ENCODE measurements at places on chromosomes 6 and 20.

- no peak for DNase-seq
Measured at GRCh38 chr20:15113144-15113773, 775.8 kb upstream of the FLRT3 start.

GRCh38 chr6:45538641-45539547, 161.2 kb upstream of the SUPT3H start:
- no peak for DNase-seq

DNA sequence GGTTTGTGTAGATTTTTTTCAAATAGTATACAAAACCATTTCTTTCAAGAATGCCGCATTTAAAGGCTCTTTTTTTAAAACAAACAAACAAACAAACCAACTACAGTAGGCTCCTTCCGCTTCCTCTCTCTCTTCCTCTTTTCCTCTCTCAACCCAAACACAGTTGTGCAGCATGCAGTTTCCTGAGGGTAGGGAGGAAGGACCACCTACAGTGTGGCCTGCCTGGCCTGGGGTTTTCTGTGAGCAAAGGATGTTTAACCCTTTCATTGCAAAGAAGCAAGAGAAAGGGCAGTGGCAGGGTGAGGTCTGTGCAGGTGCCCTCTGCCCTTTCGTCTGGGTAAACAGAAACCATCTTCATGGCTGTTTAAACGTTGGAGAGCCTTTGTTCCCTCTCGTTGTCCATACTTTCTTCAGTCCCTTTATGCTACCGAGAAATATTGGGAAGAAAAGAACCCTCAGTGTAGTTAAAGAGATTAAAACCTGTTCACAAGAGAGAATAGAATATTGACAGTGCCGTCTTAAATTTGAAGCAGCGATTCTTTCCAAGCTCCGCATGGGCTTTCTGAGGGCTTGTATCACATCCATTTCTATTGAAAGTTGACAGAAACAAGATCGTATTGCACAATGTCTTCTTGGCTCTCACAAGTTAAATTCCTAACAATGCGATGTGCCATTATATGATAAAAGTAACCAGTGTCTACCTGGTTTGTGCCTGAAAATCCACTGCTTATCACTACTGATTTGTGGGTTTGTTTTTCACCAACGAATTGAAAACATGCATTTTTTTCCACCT, 215.5 kb upstream of the SNX9 start:
- DNase-seq, result no peak

DNA sequence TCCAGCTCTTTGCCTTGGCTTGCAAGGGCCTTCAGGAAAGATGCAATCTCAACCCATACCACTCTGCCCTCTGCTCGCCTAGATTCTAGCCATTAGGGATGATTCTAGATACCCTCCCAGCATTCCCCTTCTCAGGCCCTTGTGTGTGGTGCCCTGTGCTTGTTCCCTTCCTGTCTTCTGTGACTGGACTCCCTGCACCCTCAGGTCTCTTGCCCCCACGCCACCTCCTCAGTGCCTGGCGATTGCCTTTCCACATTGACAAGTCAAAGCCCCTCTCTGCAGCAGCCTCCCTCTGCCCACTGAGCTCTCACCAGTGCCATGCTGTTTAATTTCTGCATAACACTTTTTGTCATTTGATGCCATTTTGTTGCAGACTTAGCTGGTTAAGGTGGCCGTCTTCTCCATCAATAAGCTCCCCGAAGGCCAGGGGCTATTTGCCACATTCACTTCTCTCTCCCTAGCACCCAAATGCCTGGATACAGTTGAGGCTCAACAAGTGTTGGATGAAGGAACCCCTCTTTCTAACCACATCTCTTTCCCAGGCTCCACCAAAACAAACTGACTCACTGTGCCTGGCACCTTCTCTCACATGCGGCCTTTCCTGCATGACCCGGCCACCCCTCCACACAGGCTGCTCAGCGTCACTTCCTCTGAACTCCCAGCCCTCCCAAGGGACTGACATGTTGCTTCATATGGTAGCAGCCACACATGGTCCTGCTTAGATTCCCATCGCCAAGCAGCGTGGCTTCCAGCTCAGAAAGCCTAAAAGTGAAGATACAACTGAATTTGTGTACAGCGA, 4.6 kb upstream of the TXNDC5 start:
- DNase-seq, result no peak

DNA sequence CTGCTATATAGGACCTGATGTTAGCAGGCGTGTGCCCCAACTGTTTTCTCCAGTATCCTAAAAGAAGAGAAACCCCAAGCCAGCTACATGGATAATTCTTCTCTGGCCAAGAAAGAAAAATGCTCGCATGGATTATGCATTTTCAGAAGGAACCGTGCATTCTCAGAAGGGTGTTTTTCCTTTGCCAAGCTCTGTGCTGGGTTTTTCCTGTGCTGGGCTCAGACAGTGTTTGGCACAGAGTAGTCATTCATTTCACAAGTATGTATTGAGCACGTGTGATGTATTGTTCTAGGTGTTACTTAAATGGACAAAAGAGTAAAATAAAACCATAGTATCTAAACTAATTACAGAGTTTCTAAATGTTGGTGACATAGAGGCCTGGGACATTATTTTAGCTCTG, 62.7 kb upstream of the ZNF133 start:
- no peak for DNase-seq

- DNase-seq, result peak; percentile 75
Measured at GRCh38 chr20:46022411-46023147, 6.4 kb upstream of the SLC12A5 start.

DNA sequence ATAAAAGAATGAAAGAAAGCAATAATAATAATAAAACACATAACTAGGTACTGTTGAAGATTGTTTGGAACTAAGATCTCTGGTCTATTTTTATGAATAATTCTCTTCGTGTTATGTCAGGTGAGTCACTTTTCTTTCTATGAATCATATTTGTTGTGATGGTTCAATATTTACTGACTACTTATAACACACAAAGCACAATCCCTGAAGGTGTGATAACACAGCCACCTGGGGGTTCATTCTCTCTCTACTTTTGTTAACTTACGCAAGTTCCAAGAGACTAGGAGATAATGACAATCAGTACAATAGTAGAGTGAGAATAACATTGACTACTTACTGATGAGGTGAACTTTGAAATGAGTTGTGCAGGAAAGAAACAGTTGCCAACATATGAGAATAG, 149.9 kb downstream of the IBTK start:
- no peak for DNase-seq

Data from hypothalamus (tissue), 51 donors.